ENCODE measurements at places on chromosomes 5 and 9.

DNA sequence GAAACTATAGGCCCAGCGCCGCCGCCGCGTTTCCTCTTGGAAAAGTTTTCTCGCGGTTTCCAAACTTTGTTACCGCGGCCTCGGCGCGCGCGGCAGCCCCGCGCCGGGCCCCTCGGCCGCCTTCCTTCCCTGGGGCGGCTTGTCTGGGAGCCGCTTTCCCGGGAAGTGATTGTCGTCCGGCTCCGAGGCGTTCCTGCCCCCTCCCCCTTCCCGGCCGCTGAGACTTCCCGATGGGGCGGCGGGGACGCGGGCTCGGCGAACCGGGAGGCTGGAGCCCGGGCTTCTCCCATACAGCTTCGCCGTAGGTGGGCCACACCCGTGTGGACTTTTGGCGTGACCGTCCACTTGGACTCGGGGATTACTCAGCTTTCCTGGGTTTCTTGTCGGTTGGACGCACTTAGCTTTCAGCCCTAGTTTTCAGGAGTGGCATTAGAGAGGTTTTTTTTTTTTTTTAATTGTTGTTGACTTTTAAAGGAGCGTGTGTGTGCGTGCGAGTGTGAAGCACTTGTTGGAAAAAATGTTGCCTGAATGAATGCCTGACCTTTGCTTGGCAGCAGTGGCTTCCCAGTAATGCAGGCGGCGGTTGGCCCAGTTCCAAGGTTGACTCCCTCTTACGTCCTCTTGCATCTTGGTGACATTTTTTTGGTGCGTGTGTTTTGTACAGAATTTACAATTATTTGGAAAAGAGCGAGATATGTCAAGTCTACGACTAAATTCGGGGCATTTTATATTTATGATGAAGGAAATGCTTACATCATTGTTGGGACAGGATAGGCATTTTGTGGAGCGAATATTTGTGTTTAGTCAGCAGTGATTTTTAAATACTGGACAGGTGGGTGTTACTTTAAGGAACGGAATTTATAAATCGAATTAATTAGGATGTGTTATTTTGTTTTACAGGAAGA lies 821 bp downstream of the CTNNA1 start:
- DNase-seq, result no peak

DNA sequence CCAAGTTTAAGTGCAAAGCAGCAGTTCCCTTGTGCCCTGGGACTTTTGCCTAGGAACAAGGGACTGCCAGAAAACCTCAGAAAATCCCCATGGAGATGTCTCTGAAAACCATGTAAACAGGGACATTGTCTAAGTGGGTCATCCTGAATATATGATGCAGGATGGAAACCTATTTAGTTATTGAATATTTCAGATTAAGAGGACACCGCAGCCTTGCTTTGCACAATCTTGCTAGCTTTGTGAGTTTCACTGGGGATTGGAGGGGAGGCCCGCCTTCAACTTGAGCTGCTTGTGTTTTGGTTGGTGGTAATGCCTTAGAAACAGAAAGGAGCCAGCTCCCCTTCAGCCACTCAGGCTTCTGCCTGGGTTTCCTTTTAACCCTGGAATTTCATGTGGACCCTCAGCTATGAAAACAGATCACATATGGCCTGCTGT lies 112.8 kb downstream of the C9orf152 start:
- DNase-seq, result no peak

GRCh38 chr5:79508354-79508753 lies 5.6 kb downstream of the HOMER1 start:
- no peak for DNase-seq

GRCh38 chr9:129141066-129142041 lies 30.1 kb downstream of the PTPA start:
- no peak for DNase-seq

DNA sequence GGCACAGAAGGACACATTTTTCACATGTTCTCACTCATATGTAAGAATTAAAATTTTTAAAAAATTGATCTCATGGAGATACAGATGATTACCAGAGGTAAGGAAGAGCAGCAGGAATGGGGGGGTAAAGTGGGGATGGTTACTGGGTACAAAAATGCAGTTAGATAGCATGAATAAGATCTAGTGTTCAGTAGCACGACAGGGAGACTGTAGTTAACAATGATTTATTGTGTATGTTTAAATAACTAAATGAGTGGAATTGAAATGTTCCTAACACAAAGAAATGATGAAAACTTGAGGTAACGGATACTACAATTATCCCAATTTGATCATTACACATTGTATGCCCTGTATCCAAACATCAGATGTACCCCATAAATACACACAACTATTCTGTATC lies 15.2 kb upstream of the TGFBI start:
- DNase-seq, result no peak

- DNase-seq, result no peak
Observed at GRCh38 chr5:133106761-133107572, 55.2 kb downstream of the HSPA4 start.

DNA sequence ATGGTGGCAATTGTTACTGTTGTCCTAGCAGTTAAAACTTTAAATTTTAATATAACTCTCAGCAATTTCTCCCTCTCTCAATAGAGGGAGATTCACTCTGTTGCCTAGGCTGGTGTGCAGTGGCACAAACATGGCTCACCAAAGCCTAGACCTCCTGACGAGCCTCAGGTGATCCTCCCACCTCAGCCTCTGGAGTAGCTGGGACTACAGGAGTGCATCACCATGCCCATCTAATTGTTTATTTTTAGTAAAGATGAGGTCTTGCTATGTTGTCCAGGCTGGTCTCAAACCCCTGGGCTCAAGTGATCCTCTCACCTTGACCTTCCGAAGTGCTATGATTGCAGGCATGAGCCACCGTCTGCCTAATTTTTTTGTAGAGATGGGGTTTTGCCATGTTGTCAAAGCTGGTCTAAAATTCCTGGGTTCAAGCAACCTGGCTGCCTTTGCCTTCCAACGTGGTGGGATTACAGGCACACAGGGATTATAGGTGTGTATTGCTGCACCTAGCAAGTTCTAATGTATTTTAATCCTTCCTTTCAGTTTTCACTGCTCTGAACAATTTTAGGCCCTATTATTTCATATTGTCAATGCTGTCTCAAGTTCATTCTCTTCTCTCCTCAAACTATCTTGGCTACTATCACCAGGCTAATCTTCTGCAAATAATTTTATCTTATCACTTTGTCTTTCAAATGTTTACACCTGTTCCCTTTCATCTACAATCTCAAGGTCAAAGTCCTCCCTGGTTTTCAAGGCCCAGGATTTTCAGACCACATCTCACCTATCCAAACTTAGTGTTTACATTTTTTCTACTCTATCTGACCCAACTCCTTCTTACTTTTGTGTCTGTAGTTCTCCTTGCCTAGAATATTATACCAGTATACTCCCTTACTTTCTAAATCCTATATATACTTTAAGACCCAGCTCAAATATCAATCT lies 18.9 kb downstream of the ALDH1A1 start:
- DNase-seq, result no peak
